Activated T-helper 17 cell treated with anti-CD3 and anti-CD28 coated beads, Interleukin-2, amount 50 U/mL, for 72 hours (primary cell): ENCODE measurements at places on chromosomes 2 and 18.

DNA sequence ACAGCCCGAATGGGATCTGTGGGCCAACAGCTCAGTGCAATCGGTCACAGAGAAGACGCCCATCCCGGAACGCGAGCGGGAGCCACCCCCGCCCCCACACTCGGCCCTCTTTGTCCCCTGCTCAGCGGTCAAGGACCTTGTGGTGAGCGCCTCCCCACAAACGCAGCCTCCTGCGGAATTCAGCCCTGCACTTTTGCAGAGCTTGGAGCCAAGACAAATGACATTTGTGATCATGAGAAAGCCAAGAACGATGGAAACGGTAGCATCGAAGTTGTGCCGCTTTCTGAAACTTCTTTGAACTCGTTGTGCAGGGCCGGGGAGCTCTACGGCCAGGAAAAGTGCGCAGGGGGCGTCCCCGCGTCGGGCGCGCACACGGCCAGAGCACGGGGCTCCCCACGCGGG, 6.7 kb upstream of the SALL3 start:
- peaks cover 6% of the 10 kb centered on the region for H3K4me1 ChIP-seq
- H3K4me3 ChIP-seq, result peak overlapping the region; percentile 39
- ATAC-seq, result no peak
- H3K27me3 ChIP-seq, result peaks cover 69% of the 10 kb centered on the region
- no peak overlapping the region for H3K27ac ChIP-seq

GRCh38 chr2:238127165-238128060, 11.1 kb upstream of the KLHL30 start:
- peak; percentile 43 for ATAC-seq
- no peaks in the 10 kb centered on the region for H3K27me3 ChIP-seq
- H3K27ac ChIP-seq, result no peak overlapping the region
- no peaks in the 10 kb centered on the region for H3K4me1 ChIP-seq
- H3K36me3 ChIP-seq, result no peaks in the 10 kb centered on the region

- ATAC-seq, result peak; percentile 94
- H3K27me3 ChIP-seq, result no peaks in the 10 kb centered on the region
- H3K4me1 ChIP-seq, result peaks cover 6% of the 10 kb centered on the region
- H3K4me3 ChIP-seq, result no peak overlapping the region
- H3K27ac ChIP-seq, result peak overlapping the region; percentile 68
These were observed 89.7 kb downstream of the KCTD1 start for GRCh38 chr18:26458526-26459232.

DNA sequence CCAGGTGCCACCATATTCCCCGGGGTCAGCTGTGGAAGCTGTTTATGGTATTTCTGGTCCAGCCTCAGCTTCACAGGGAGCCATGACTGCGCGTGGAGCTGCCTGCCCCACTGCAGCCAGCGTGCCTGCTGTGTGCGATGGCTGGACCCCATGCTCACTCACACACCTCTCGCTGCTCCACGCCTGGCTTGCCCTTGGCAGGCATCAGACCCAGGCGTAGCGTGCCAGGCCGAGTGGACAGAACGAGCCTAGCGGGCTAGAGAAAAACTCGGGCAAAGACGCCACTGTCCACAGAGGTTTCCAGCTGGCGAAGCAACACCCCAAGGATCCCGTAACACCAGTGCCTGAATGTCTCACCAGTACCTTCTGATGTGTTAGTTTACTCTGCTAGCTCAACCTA, 42.9 kb upstream of the PEX13 start:
- no peak overlapping the region for H3K27ac ChIP-seq
- H3K4me3 ChIP-seq, result no peak overlapping the region
- H3K27me3 ChIP-seq, result no peaks in the 10 kb centered on the region
- peaks cover 11% of the 10 kb centered on the region for H3K4me1 ChIP-seq

GRCh38 chr2:23559561-23560239, 174.7 kb downstream of the KLHL29 start:
- H3K27ac ChIP-seq, result no peak overlapping the region
- no peaks in the 10 kb centered on the region for H3K27me3 ChIP-seq
- H3K4me3 ChIP-seq, result no peak overlapping the region
- no peaks in the 10 kb centered on the region for H3K36me3 ChIP-seq
- no peak for ATAC-seq

DNA sequence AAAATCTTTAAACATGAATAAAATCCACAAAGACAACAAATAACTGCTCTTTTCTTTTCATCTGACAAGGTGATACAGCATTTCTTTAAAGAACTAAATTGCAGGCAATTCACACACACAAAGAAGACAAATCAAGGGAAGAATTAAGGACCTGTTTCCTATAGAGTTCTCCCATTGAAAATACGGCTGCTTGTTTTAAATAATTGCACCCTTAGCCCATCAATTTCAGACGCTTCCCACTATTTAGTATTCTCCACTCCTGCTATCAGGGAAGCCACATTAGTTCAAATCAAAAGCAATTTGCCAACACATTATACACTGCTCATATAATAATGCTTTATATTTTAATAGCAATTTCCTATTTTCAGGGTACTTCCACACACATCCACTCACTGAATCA, 11.3 kb downstream of the CMPK2 start:
- no peaks in the 10 kb centered on the region for H3K4me1 ChIP-seq
- no peak overlapping the region for H3K27ac ChIP-seq
- peaks cover 71% of the 10 kb centered on the region for H3K36me3 ChIP-seq
- H3K27me3 ChIP-seq, result no peaks in the 10 kb centered on the region
- no peak for ATAC-seq

- H3K27ac ChIP-seq, result peak overlapping the region; percentile 76
- peak overlapping the region; percentile 54 for H3K4me3 ChIP-seq
- H3K36me3 ChIP-seq, result no peaks in the 10 kb centered on the region
- ATAC-seq, result peak; percentile 80
These were observed 239.8 kb downstream of the HAUS1 start for GRCh38 chr18:46343931-46344372.

GRCh38 chr2:46811379-46812310, 104.0 kb downstream of the MCFD2 start:
- ATAC-seq, result no peak
- H3K27ac ChIP-seq, result no peak overlapping the region
- no peaks in the 10 kb centered on the region for H3K36me3 ChIP-seq

DNA sequence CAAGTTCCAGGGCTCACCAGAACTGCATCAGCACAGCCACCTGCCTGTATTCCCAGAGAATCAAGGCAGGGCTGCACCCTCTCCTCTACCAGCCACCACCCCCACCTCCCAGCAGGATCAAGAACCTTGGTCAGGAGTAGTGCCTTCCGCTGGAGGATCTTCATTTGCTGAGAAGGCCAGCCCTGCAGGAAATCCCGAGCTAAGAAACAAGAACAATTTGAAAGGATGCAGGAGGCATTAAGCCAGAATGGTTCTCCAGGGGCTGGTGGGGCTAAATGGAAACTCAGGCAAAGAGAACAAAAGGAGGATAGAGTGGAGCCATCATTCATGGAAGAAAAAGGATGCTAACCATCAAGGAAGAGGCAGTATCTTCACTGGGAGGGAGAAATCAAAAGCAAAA, 147.3 kb upstream of the SLC14A2 start:
- H3K27ac ChIP-seq, result no peak overlapping the region
- ATAC-seq, result no peak
- H3K27me3 ChIP-seq, result peaks cover 4% of the 10 kb centered on the region
- no peaks in the 10 kb centered on the region for H3K4me1 ChIP-seq

DNA sequence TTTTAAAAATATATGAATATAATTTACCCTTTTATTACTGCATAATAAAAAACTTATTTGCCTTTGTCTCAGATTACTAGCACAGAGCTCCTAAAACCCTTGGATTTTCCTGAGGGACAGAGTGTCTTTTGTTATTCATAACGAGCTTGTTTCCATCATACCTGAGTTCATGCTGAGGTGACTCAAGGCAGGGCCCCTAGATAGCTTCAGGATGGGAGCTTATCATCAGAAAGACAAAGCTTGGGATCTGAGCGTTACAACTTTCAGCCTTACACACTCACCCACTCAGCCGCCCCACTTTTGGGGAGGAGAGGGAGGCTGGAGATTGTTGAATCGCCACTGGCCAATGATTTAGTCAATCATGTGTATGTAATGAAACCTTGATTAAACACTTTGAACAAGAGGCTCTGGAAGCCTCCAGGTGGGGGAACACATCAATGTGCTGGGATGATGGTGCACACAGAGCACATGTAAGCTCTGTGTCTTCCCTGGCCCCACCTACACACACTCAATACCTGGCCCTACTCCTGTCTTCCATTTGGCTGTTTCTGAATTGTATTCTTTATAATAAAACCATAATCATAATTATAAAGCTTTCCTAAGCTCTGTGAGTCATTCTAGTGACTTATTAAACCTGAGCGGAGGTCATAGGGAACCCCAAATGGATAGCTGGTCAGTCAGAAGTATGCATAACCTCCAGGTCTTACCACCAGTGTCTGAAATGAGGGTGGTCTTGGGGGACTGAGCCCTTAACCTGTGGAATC, 28.5 kb upstream of the DNAH7 start:
- ATAC-seq, result no peak
- H3K4me3 ChIP-seq, result no peak overlapping the region
- H3K4me1 ChIP-seq, result peaks cover 15% of the 10 kb centered on the region
- no peaks in the 10 kb centered on the region for H3K27me3 ChIP-seq
- no peak overlapping the region for H3K27ac ChIP-seq
- H3K36me3 ChIP-seq, result no peaks in the 10 kb centered on the region

- no peaks in the 10 kb centered on the region for H3K27me3 ChIP-seq
- no peak overlapping the region for H3K4me3 ChIP-seq
- no peaks in the 10 kb centered on the region for H3K36me3 ChIP-seq
- no peak for ATAC-seq
- no peak overlapping the region for H3K27ac ChIP-seq
These were observed 250.2 kb upstream of the REG3G start for GRCh38 chr2:78775291-78775690.

DNA sequence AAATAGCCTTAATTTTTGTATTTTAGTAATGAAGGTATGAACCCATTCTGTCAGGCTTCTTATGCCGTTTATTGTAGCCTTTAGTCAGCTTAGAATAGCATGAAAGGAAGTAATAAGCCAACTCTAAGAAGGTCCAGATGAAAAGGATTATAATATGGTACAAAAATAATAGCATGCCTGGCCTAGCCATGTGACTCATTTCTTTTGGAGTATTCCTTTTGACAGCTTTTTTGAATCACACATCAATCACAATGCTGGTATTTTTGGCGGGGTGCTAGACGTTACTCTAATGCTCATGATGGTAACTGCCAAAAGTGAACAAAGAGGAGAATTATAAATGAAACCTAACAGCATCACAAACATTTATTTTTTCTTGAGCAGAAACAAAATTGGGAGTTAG, 19.9 kb downstream of the FMNL2 start:
- H3K4me1 ChIP-seq, result no peaks in the 10 kb centered on the region
- H3K36me3 ChIP-seq, result no peaks in the 10 kb centered on the region
- no peak overlapping the region for H3K4me3 ChIP-seq
- no peak overlapping the region for H3K27ac ChIP-seq
- ATAC-seq, result no peak

DNA sequence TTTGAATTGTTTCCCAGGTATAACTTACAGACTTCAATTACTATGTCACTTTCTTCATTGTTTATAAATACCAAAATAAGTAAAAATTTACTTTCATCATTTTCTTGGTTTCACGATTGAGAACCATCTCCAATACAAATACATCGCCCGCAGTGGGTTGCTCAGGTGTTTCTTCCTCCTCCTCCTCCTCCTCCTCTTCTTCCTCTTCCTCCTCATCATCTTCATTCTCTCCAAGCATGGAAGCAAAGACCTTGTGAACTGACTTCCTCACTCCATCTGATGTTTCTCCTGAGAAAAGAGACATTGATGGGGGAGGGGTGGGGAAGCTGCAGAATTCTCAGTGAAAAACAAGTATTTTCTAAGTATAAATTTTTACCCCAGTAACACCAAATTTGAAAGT, 6.6 kb downstream of the GTF3C3 start:
- peaks cover 91% of the 10 kb centered on the region for H3K36me3 ChIP-seq
- no peak overlapping the region for H3K27ac ChIP-seq
- H3K4me3 ChIP-seq, result no peak overlapping the region
- peaks cover 10% of the 10 kb centered on the region for H3K4me1 ChIP-seq

- H3K4me3 ChIP-seq, result no peak overlapping the region
- no peak for ATAC-seq
- peaks cover 25% of the 10 kb centered on the region for H3K36me3 ChIP-seq
- no peaks in the 10 kb centered on the region for H3K27me3 ChIP-seq
These were observed 82.2 kb downstream of the NFATC1 start for GRCh38 chr18:79477711-79478483.

- H3K36me3 ChIP-seq, result no peaks in the 10 kb centered on the region
- ATAC-seq, result no peak
- H3K4me3 ChIP-seq, result no peak overlapping the region
- peaks cover 29% of the 10 kb centered on the region for H3K27me3 ChIP-seq
These were observed 22.5 kb downstream of the TMEM178A start for GRCh38 chr2:39688181-39688580.

DNA sequence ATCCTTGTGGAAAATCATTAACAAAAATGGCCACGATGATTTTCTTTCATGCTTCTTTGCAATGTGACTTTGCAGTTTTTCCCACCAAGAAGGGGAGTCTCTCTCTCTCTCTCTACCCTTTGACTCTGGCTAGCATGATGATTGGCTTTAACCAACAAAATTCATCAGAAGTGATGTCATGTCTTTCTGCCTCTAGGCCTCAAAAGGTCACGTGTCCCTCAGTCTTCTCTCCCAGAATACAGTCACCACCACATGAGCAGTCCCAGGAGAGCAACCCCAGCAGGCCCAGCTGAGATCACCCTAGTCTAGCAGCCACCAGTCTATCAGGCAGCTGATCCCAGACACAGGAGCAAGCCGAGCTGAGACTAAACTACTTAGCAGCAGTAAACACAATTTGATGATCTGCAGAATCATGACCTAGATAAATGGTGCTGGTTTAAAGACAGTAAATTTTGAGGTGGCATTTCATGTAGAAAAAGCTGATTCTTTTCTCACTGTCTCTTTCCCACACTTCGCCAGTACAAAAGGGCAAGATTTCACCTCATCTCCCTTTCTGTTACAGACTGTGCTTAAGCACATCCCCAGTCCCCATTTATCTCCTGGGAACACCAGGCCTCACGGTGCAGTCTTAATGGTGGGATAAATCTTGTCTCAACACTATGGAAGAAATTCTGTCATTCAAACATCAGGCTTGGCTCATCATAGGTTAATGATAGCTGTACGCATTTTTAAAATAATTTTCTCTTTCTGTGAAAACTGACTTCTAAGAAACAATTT, 132.7 kb downstream of the SCG2 start:
- H3K4me3 ChIP-seq, result no peak overlapping the region
- peaks cover 3% of the 10 kb centered on the region for H3K27me3 ChIP-seq
- no peaks in the 10 kb centered on the region for H3K4me1 ChIP-seq
- no peaks in the 10 kb centered on the region for H3K36me3 ChIP-seq
- no peak overlapping the region for H3K27ac ChIP-seq

- peaks cover 67% of the 10 kb centered on the region for H3K36me3 ChIP-seq
- peak overlapping the region; percentile 64 for H3K4me3 ChIP-seq
- H3K27ac ChIP-seq, result peak overlapping the region; percentile 95
These were observed 11.2 kb downstream of the NABP1 start for GRCh38 chr2:191688934-191689695.

GRCh38 chr2:174704061-174704460, 60.2 kb downstream of the CHRNA1 start:
- ATAC-seq, result no peak
- no peak overlapping the region for H3K27ac ChIP-seq
- peaks cover 8% of the 10 kb centered on the region for H3K27me3 ChIP-seq

- H3K36me3 ChIP-seq, result no peaks in the 10 kb centered on the region
- no peak overlapping the region for H3K27ac ChIP-seq
- no peak overlapping the region for H3K4me3 ChIP-seq
- ATAC-seq, result no peak
- no peaks in the 10 kb centered on the region for H3K4me1 ChIP-seq
- H3K27me3 ChIP-seq, result peaks cover 10% of the 10 kb centered on the region
These were observed 132.8 kb upstream of the SATB2 start for GRCh38 chr2:199590321-199591203.
